ENCODE measurements at places on chromosomes 11 and 22.

- no peak for DNase-seq
Measured at GRCh38 chr11:57310630-57311086, 14.1 kb downstream of the TNKS1BP1 start.

GRCh38 chr11:44624761-44625221 is 59.3 kb downstream of the CD82 start:
- no peak for DNase-seq

GRCh38 chr11:92406472-92406871 is 181.9 kb downstream of the FAT3 start:
- DNase-seq: no peak

- DNase-seq: no peak
Measured at GRCh38 chr11:23865341-23865975, 631.4 kb upstream of the LUZP2 start.

DNA sequence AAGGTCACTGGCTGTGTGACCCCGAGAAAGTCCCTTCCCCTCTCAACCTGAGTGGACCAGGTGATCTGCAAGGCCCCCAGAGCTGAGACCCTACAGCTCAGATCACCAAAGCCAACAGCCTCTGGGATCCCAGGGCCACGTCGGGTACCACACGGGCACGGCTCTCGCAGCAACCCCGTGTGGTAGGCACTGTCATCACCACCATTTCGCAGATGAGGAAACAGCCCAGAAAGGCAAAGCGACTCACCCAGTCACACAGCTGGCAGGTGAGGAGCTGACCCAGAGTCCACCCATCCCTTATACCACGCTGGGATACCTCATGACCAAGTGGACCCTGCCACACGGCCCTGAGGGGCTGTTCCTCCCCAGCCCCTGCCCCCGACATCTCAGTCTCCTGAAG is 2.8 kb downstream of the ATP5MGL start:
- DNase-seq: no peak

- no peak for DNase-seq
Measured at GRCh38 chr11:21877151-21877550, 315.7 kb upstream of the ANO5 start.
